ENCODE measurements at places on chromosomes 6 and 20.
A peak's percentile ranks its signal among the peaks of the same experiment; 100 is the strongest.

- no peak for DNase-seq
Measured at GRCh38 chr20:276620-277495, 13.7 kb downstream of the C20orf96 start.

DNA sequence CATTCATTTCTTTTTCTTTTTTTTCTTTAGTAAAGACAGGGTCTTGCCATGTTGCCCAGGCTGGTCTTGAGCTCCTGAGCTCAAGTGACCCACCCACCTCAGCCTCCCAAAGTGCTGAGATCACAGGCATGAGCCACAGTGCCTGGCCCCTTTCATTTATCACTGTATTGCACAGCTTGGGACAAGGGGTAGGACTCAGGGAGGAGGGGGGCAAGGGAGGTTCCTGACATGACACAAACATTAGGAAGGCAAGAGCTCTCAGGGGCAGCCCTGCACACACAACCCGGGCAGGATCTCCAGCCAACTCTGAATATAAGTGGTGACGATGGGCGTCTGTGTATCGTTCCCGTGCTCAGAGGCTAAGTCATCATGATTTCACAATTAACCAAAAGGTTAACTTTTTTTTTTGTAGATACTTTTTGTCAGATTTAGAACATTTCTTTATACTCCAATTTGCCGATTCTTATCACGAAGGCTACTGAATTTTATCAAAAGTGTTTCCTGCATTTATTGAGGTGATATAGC is 19.9 kb downstream of the SLC2A4RG start:
- no peak for DNase-seq

DNA sequence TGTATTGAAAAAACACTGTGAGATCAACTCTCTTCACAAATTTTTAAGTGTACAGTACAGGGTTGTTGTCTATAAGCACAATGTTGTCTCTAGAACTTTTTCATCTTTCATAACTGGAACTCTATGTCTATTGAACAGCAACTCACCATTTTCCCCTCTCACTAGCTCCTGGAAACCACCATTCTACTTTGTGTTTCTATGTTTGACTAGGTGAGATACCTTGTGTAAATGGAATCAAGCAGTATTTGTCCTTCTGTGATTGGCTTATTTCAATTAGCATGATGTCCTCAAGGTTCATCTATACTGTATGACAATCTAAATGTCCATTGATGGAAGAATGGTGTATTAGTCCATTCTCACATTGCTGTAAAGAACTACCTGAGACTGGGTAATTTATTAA is 210.1 kb upstream of the FUT9 start:
- DNase-seq, result no peak

GRCh38 chr6:2432292-2432691 is 186.9 kb upstream of the GMDS start:
- DNase-seq, result no peak

- DNase-seq, result no peak
Measured at GRCh38 chr6:136086686-136087085, 163.4 kb downstream of the MTFR2 start.

DNA sequence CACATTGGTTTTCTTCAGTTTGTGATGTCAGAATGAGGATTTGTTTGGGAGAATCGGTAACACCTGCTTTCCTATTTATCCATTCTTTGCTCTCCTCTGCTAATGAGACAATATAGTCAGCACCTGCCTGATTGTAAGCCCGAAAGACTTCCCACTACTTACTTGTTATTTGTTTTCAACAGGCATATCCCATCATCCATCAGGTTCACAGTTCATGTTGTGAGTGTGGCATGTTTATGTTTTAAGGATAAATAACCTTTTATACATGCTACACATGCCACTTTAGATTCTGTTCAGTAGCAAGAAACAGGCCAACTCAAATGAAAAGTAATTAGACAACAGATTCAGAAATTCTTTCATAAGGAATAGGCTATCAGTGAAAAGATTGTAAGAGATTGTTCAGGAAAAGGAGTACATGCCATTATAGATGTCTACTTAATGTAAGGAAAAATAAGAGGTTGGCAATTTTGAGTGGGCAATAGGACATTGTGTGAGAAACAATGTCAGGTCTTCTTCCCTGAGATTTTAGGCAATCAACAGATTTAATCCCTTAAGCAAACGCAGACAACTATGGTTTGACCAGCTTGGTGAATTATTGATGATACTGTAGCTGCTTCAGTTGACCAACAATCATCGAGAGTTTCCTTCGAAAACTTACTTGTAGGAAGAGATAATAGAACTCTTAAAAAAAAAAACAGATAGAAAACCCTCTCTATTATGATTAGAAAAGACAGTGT is 7.9 kb upstream of the GPRC6A start:
- no peak for DNase-seq

GRCh38 chr6:137261761-137262160 is 42.6 kb upstream of the IFNGR1 start:
- peak; percentile 20 for DNase-seq

- no peak for DNase-seq
Measured at GRCh38 chr20:48787861-48788375, 39.9 kb downstream of the PREX1 start.

- no peak for DNase-seq
Measured at GRCh38 chr20:35971981-35972380, 3.6 kb downstream of the CNBD2 start.

DNA sequence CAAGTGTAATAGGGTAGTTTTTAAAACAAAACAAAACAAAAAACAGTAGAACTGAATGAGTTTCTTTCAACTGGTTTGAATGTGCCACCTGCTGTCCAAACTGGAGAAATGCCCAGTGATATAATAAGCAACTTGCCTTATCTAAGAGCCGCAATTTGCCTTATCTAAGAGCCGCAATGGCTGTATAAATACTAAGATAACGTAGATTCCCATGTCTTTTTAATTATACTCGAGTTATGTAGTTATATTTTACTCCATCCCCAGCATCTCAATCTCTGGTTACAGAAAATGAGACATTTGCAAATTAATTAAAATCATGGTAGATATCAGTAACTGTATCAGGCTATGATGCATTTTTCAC is 67.2 kb downstream of the RPP40 start:
- DNase-seq, result peak; percentile 28

DNA sequence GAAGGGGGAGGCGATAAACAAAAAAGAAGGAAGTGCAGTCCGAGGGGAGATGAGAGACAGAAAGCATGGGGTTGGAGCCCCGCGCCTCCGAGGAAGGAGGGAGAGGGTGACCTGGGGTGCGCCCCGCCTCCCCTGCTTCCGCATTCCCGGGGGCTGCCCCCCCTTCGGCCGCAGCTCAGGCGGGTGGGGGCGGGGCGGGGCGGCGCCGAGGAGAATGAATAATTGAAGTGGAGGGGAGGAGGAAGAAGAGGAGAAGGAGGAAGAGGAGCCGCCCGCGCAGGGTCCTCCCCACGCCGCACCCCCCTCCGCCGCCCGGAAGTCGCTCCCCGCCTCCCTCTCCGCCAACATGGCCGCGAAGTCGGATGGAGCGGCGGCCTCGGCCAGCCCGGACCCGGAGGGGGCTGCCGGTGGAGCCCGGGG is at the start of gene XKR7:
Gene XKR7 (plus strand): TSS at position 322 of the 420 bp plus-strand sequence. CDS start 25 bp downstream, at position 347.
- no peak for DNase-seq

DNA sequence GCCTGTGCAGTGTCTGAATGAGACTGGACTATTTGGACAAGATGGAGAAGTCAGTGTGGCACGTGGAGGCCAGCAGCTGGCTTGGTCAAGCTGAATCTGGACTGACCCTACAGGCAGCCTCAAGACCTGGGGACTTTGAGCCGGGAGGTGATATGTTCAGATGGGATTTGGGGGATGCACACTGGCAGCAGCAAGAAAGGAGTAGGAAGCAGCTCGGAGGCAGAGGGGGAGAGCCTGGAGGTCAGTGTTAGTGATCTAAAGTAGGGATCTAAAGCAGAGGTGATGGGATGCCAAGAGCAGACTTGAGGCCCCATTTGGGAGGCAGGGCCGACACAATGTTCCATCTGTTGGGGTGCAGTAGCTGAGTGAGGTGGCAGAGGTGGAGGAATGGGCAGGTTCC is 2.8 kb downstream of the MAPK13 start:
- DNase-seq, result no peak

GRCh38 chr6:100808638-100809275 is 72.4 kb downstream of the ASCC3 start:
- no peak for DNase-seq

DNA sequence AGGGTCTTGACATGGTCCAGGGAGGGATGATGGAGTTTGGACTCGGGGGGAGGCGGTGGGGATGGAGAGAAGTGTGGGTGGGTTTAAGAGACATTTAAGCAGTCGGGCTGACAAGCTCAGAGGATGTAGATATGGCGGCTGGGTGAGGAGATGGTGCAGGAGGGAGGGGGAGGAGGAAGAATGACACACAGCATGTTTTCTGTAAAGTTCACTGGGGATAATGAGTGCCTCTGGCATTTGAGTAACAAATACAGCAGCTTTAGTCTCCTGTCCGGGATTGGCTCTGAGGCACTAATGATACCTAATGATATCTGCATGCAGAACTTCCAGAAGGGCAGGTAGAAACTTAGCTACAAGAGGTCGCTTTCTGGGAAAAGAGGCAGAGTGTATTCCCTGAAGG is 107.8 kb downstream of the DHX35 start:
- no peak for DNase-seq

DNA sequence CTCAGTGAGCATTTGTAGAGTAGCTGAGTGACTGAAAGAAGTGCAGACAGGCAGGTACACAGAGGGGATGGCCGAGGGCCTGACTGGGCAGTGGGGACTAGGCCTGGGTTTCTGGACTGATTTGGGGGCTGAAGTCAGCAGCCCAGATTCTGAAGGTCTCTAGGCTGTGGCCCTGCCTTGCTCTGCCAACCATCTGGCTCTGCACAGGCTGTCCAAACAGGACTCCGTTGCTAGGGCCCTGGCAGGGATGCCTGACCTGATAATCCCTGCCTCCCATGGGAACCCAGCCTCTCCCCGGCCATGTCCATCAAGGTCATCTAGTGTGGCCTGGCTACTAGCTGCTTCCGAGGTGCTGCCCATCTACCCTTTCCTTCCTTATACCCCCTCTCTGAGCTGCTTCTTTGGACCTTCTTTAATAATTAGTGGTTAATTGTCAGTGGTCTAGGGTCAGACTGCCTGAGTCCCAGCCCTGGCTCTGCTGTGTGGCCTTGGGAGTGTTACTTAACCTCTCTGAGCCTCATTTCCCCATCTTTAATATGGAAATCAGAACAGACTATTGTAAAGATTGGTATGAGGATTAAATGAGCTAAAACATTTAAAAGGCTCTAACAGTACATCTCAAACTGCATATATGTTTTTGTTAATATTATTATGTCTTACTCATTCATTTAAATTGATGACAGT is 137.9 kb downstream of the VEGFA start:
- no peak for DNase-seq

DNA sequence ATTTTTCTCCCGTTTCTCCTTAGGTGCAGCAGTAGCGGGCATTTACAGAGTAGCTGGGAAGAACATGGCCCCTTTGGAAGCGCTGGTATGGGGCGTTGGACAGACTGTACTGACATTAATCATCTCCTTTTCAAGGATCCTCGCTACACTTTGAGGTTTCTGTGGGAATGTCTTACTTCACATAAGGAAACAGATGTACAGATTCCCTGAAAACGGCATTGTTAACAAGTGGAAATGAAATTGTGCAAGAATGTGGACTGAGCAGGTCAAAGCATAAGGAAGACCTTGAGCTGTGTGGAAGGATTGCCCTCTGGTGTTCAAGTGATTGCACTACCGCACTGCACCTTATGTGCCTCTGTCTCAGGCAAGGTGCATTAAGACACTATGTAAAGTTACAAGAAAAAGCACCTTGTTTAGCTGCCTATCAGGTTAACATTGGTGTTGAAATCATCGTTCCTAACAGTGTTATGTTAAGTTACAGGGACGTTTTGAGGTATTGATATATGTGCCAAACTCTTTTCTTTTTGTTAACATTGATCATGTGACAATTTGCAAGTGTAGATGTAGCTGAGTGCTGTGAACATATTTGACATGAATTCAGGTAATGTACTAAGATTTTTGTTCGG is 38.0 kb downstream of the TMEM170B start:
- DNase-seq, result peak; percentile 40

GRCh38 chr6:150929416-150929815 is 63.9 kb downstream of the MTHFD1L start:
- no peak for DNase-seq

DNA sequence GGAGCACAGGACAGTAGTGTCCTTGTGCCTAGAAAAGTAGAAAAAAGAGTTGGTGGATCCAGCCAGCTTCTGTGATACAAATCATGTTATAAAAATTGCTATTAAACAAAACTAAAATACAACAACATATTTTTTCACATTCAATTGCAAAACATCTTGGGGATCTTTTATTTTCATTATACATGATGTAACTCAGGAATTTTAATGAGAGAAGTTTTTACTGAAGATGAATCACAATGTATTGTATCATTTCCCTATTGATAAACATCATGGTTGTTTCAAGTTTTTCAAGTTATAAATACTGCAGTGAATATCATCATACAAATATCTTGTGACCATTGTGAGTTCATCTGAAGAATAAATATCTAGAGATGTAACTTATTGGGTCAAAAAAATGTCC is 608.0 kb downstream of the PHF3 start:
- DNase-seq, result no peak

DNA sequence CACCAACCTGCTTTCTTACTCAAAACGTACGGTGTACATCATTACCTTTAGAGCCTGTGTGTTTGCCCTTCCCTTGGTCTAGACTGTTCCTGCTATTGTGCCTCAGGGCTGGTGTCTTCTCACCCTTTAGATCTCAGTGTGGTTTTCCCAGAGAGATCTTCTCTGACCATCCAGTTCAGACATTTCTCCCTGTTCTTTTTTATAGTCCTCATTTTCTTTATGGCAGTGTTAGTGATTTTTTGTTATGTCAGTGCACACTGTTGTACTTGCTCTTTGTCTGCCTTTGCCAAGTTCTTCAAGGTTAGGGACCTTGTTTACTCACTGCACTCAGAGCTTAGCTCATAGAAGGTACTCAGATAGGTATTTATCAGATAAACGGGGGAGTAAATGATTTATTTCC is 82.8 kb downstream of the ATRN start:
- no peak for DNase-seq

DNA sequence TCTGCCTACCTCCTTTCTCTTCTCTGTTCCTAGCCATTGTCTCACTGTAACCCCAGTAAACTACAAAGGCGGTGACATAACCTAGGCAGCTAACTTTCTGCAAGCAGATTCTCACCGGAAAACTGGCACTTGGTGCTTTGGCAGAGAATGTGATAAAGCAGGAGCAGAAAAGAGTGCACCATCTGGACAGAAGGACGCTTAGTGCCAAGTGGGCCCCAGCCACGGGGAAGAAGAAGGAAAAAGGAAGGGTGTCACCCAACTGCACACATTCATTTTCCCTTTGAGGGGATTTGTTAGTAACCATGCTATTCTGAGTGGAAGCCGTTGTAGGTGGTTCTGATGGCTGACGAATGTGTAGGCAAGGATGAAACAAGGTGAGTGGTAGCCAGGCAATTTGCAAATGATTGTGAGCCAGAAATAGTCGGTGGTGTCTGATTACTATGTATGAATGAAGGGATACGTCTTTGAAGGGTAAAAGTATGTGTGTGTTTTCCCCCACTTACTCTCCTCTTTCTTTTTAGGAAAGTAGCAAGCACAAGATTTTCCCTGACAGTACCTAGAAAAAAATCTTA is 148.3 kb upstream of the STXBP5 start:
- DNase-seq, result no peak

- no peak for DNase-seq
Measured at GRCh38 chr6:29850011-29850553, 22.5 kb downstream of the HLA-G start.

- DNase-seq, result no peak
Measured at GRCh38 chr6:113693851-113694250, 163.3 kb upstream of the MARCKS start.

GRCh38 chr6:39865011-39865888 is 69.0 kb downstream of the MOCS1 start:
- peak; percentile 10 for DNase-seq

- DNase-seq, result no peak
Measured at GRCh38 chr20:49510562-49511122, 28.2 kb upstream of the KCNB1 start.

Measured in naive B cell (primary cell).